ENCODE measurements at places on chromosomes 7 and 10.

GRCh38 chr10:120459185-120459584 is 2.2 kb downstream of the PLPP4 start:
- DNase-seq: no peak

DNA sequence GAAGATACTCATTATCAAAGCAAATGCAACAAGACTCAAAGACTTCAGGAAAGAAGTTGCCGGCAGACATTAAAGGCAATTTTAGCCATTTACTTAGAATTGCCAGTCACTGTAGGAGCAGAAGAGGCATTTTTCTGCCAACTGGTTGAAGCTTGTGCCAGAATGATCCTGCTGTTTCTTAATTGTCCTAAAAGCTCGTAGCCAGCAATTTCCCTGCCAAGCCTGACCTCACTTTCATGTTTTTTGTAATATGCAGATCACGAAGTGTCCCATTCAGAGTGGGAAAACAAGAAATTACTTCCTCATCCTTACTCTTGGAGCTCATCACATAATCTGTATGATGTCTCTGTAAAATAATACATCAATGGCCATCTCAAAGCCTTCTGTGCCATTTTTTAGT is 130.9 kb upstream of the ANKRD1 start:
- DNase-seq: no peak

GRCh38 chr7:92546856-92547497 is 18.4 kb downstream of the RBM48 start:
- no peak for DNase-seq

DNA sequence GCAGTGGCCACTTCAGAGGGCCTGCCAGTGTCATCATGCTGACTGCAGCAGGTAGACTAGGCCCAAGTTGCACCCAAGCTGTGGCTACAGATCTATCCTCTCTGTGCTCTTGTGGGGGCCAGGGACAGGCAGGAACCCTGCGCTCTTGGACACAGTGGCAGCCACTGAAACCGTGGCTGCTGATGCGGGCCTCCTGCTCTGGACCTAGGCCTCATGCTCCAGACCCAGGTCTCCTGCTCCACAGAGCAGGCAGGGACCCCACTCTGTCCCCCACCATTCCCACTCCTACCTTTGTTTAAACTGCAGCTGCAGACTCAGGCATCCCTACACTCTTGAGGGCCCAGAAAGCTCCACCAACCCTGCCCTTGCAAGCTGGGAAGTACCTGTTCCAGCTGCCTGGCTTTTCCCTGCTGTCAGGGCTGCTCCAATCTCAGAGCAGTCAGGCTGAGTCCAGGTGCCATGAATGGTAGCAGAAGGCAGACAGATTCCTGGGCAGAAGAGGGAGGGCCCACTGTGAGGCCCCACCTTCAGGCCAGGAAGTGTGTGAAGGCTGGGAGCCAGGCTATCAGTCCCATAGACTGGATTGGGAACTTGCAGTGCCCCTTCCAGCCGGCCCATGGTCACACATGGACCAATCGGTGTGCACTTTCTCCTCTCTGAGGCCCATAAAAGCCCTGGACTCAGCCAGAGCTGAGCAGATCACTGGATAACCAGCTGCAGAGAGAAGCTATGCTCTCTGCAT is 634.0 kb upstream of the SEMA3D start:
- no peak for DNase-seq

GRCh38 chr7:123639631-123640030 is 16.0 kb upstream of the LMOD2 start:
- no peak for DNase-seq

DNA sequence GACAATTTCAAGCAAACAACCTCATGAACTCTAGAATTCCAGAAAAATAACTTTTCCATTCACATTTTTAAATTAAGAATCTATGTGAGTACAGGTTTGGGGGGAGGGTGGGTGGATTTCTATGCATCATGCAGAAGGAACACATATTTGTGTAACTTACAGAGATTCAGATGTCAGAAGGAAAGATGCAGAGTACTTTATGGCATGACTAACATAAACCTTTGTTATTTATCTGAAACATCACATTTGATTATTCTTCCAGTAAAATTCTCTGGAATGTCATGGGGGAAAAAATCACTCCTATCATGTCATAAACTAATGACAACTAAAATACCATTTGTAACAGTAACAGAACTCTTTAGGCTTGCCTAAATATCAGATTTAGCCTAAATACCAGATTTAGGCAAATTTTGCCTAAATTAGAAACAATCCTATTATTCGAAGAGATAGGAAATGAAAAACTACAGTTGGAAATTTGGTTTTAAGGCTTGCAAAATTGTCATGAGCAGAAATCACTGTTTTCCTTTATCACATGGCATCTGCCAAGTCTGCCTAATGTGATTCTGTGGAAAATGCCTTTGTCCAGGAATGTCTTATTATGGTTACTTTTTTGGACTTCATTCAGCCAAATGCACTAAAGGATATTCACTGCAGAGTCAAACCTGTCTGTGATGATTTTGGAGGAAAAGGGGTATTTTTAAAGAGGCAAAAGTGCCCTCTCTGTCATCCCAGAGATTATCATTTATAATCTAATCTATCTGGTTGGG is 527.7 kb upstream of the CELF2 start:
- DNase-seq: no peak

DNA sequence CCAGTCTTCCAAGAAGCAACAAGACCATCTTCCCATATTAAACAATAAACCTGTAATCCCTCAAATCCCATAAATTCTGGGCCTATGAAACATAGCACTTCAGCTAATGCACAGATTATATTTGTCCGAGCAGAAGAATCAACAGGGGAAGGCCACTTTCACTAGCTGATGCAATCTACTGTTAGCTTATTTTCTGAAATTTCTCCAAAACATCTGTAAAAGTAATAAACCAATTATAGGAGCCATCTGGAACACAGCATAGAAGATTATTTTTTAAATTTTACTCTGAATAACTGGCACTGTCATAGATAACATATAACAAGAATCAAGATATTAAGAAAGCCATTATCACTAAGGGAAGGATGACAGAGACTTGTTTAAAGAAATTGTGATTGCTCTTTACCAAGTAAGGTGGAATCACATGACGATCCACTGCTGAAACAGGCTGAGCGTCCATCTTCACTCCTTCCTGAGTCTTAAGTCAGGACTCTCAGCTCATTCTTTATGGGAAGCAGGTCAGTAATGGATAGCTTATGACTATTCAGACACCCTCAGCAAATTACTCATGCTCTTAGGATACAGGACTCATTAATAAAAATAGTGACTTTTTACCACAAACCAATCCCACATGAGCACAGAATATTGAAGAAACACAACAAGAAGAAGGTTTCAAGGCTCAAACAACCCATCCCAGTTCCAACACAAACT is 719.5 kb downstream of the XPNPEP1 start:
- no peak for DNase-seq

- DNase-seq: no peak
These were observed 26.2 kb downstream of the CUX1 start for GRCh38 chr7:101843293-101844271.
